ENCODE measurements at places on chromosomes 13 and 19.

GRCh38 chr13:110648146-110648819, 32.9 kb downstream of the NAXD start:
- no peak for DNase-seq

GRCh38 chr19:53962887-53963431, at the start of gene CACNG8:
Gene CACNG8, plus strand, starts transcription at chr19:53962937.
- peak; percentile 53 for DNase-seq

GRCh38 chr19:30630289-30631032, 258.3 kb downstream of the ZNF536 start:
- no peak for DNase-seq

- no peak for DNase-seq
These were observed 2700.2 kb downstream of the PCDH9 start for GRCh38 chr13:64529874-64530485.

- DNase-seq = no peak
These were observed 8.4 kb downstream of the SPRYD7 start for GRCh38 chr13:49927755-49928154.

- DNase-seq = no peak
These were observed 172.5 kb downstream of the FLT1 start for GRCh38 chr13:28322256-28322905.

- DNase-seq = no peak
These were observed 96.8 kb downstream of the ARHGEF7 start for GRCh38 chr13:111211789-111212516.

DNA sequence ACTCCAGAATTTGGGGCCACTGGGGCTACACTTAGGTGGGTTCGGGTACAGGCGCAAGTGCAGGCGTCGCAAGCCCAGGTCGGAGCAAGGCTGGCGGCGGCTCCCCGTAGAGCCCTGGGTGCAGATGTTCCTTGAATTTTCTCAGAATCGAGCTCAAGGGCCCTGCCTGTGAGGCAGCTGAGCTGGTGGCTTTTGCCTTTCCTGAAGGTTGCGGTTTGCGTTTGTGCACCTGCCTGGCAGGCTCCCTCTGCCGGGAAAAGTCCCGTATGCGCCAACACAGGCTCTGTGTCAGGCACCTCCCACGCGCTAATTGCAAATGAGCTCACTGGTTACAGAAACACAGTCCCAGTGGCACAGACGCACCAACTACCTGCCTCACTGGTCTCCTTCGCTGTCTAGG, 5.9 kb downstream of the DOHH start:
- no peak for DNase-seq

- no peak for DNase-seq
These were observed 12.9 kb downstream of the ZC3H13 start for GRCh38 chr13:46039411-46040182.

- DNase-seq = no peak
These were observed 1308.4 kb downstream of the SLITRK5 start for GRCh38 chr13:88979465-88980175.

DNA sequence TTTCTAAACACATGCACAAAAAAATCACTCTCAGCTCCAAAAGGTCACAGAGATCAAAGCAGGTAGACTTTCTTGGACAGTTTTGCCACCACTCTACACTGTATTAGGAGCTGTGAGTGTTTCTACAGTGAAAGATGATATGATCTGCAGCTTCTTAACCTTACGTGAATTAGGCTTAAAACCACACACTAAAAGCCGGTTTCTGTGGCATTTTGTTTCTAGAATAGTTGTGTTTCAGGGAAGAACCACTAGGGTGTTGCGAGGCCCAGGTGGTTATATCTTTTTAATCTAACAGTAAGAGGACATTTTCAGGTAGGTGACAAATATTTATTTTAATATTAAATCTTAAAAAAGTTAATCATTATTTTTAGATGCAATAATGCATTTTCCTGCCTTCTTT, 216.4 kb downstream of the KLF5 start:
- no peak for DNase-seq

DNA sequence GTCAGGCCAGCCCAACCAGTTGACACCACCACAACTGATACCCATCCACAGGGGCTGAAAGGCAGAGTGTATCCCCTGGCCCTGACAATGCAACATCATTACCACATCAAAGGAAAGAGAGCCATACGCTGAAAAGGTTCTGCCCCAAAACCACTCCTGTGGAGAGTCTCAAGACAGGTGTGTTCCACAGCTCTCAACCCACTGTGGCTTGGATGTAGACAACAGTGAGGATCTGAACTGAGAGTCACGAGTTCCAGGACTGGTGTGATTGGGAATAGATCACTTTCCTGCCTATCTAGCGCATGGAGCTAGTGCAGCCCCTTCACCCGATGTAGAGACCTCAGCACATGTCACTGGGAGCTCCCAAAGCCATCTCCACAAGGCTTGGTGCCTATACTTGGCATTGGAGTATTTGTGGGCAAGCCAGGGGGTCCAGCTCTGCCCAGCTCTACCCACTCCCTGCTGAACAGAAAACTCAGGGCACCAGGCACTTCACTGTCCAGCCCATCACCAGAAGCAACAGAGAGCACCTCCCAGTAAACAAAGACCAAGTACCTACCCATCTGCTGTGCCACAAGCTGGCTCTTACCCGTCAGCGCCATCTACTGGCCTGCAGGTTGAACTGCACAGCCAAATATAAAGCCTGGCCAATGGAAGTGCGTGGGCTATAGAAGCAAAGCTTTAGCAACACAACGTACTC, 579.5 kb downstream of the UQCRFS1 start:
- DNase-seq = peak; percentile 75

GRCh38 chr19:16942583-16942982, 53.8 kb downstream of the F2RL3 start:
- no peak for DNase-seq

- DNase-seq = no peak
These were observed 29.2 kb downstream of the COG6 start for GRCh38 chr13:39684531-39685137.

- DNase-seq = no peak
These were observed 173.6 kb downstream of the NUFIP1 start for GRCh38 chr13:44815623-44816022.

DNA sequence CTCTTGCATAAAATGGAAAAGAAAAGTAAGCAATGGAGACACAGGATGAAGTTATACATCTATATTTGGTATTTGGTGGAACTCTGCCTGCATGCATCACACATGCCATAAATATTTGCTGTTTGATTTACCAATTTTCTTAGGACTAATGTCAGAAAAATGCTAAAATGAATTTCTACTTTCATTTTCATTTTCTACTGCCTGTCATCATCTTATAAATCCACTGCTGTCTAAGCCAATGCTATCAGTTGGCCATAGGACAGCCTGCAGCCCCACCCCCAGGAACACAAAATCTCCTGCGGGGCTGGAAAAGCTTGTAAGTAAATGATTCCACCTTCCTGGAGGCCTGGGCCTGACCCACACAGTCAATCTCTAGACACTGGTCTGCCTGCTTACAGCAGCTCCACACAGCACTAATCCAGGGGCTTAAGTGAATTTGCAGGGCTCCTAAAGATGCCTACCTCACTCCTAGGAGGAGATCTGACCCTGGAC, 122.0 kb downstream of the ENOX1 start:
- DNase-seq = peak; percentile 66

GRCh38 chr13:105047676-105048295, 1487.7 kb downstream of the EFNB2 start:
- no peak for DNase-seq

DNA sequence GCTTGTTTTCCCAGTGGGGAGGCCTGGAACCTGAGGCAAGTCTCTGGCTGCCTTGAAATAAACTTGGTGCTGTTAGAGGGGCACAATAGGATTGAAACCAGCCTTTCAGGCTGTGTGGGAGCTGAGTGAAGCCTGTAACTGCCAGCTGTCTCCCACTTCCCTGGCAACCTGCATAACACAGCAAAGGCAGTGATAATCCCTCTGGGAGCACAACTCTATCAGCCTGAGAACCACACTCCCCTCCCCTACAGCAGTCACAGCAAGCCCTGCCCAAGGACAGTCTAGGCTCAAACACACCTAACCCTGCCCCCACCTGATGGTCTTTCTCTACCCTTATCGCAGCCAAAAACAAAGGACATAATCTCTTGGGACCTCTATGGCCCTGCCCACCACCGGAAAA, 683.8 kb upstream of the ATXN8OS start:
- DNase-seq = peak; percentile 44

DNA sequence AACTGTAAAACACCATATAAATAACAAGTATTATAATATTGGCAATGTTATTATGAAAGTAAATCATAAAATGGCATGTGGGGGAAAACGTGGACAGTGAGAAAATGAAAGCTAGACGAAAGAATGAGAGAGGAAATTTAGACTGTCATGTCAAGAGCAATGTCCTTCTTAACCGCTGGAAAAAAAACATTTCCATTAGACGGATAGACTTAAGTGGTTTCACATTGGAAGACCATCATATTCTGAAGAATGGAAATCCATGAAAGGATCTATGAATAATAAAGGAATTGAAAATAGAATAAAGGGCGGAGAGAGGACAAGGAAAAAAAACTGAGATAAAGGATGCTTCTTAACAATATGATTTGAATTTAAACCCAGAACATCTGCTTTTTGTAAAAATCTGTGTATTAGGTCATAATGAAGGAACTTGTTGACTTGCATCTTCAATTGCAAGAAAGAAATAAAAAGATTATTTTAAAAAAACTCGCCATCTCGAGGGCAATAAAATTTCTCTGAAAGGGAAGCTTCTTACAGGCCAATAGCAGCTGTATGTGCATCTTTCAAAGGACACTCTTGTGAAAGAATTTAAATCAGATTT, 90.6 kb downstream of the SPRY2 start:
- DNase-seq = no peak

- peak; percentile 52 for DNase-seq
These were observed 493 bp upstream of the LHFPL6 start for GRCh38 chr13:39603424-39603947.

- no peak for DNase-seq
These were observed 354.0 kb downstream of the SPRY2 start for GRCh38 chr13:79986890-79987289.

GRCh38 chr13:45873491-45874325, 22.2 kb upstream of the SIAH3 start:
- no peak for DNase-seq

DNA sequence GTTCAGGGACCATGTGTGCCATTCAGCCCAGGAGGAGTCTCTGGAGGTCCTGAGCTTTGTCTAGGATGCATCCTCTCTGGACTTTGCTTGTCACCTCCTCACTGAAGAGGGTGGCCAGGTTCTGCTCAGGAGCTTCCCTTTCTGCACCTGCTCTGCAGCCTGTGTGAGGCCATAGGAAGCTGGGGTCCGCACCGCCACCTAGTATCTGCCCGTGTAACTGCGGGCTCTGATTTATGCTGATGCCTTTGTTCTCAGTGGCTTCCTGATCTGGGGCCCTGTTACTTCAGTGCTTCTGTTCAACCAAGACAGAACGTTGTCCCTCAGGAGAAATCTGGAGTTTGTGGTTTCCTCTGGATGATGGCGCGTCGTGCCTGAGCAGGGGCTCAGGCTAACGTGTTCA, 15.5 kb downstream of the ZNF610 start:
- peak; percentile 48 for DNase-seq

- no peak for DNase-seq
These were observed 8.1 kb downstream of the RPS9 start for GRCh38 chr19:54208784-54209057.
